ENCODE measurements at places on chromosomes 4 and X. TPM values are rescaled to one million over a fixed set of nuclear protein-coding genes. Genes with fewer than 3 reads are reported as not detected.

The SYTL5 gene
- total RNA-seq: not detected

The SSX2B gene
- total RNA-seq: not detected

The TEX13D gene
- total RNA-seq: not detected

The ARR3 gene
- total RNA-seq: not detected

DNA sequence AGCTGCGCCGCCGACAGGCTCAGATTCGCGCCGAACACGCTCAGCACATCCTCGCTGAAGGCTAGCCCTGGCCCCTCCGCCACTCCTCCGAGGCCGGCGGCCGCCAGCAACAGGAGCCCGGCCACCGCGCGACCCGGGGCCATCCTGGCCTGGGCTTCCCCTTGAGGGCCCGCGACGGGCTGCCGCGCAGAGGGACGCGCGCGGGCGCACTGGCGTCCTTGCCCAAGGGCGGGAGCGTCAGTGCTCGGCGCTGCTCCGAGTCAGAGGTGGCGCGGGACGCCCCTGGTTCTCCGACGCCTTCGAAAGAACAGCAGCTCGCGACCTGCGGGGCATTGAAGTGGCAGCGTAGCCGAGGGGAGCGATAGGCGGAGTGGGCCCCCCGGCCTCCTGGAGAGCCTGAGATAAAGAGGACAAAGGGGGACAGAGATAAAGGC is 745 bp downstream of the SLC39A8 start:
- DNase-seq: peak; percentile 87
- no peaks in the 10 kb centered on the region for H3K27me3 ChIP-seq
- peak overlapping the region; percentile 82 for H3K4me3 ChIP-seq
- no peaks in the 10 kb centered on the region for H3K36me3 ChIP-seq

- no peaks in the 10 kb centered on the region for H3K36me3 ChIP-seq
- no peak overlapping the region for H3K27ac ChIP-seq
- DNase-seq: no peak
- no peaks in the 10 kb centered on the region for H3K27me3 ChIP-seq
- peak overlapping the region; percentile 24 for H3K4me3 ChIP-seq
- H3K4me1 ChIP-seq: no peaks in the 10 kb centered on the region
Observed at GRCh38 chrX:47936224-47936939, 67.4 kb downstream of the ZNF182 start.

- no peak overlapping the region for H3K4me3 ChIP-seq
- no peaks in the 10 kb centered on the region for H3K27me3 ChIP-seq
- no peaks in the 10 kb centered on the region for H3K4me1 ChIP-seq
- H3K27ac ChIP-seq: no peak overlapping the region
- no peak for DNase-seq
Observed at GRCh38 chrX:22366166-22366702, 93.5 kb downstream of the CBLL2 start.

DNA sequence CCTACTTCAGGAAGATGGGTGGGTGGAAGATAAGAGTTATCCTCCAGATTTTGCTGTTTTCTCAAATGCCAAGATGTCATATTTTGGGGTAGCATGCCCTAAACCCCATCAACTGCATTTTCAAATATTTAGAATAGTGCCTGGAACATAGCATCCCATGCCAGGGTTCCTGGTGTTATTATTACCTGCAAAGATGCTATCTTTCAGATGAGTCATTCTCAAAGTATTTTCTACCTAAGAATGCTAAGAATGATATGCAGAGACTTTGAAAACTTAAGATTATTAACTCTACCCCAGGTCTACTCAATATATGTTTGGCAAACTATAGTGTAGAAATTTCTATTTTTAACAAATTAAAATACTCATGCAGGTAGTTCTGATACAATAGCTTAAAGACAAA is 934.3 kb upstream of the SLIT2 start:
- DNase-seq: no peak
- no peaks in the 10 kb centered on the region for H3K27me3 ChIP-seq
- no peaks in the 10 kb centered on the region for H3K4me1 ChIP-seq

DNA sequence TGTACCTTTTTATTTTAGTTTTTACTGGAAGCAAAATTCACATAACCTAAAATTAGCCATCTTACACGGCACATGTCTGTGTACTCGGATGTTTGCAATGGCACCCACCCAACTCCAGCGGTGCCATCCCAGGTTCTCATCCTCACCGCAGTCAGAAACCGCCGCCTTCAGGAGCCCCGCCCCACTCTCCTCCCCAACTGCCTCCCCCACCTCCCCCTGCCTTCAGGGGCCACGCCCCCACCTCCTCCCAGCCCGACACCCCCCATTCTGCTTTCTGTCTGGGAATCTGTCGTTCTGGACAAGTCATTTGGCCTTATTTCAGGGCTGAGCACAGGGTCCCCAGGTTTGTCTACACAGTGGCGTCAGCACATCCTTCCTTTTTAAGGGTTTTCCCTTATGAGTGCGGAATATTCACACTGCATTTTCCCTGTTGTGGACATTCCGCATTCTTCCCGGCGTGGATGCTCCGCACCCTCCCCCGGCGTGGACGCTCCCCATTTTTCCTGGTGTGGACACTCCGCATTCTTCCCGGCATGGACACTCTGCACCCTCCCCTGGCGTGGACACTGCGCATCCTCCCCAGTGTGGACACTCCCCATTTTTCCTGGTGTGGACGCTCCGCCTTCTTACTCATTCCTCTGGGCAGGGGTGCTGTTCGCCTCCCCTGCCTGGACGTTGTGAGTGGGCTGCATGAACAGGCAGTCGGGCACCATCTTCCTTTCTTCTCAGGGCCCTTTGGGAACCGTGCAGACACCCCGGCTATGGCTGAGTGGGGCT is 135.4 kb upstream of the NKX1-1 start:
- DNase-seq: no peak
- H3K4me3 ChIP-seq: no peak overlapping the region
- H3K4me1 ChIP-seq: peaks cover 25% of the 10 kb centered on the region
- H3K27me3 ChIP-seq: no peaks in the 10 kb centered on the region

- H3K27me3 ChIP-seq: no peaks in the 10 kb centered on the region
- no peaks in the 10 kb centered on the region for H3K36me3 ChIP-seq
- H3K27ac ChIP-seq: no peak overlapping the region
- DNase-seq: no peak
Observed at GRCh38 chr4:150942539-150942938, 72.5 kb downstream of the LRBA start.

- H3K4me1 ChIP-seq: peaks cover 4% of the 10 kb centered on the region
- peaks cover 11% of the 10 kb centered on the region for H3K36me3 ChIP-seq
- DNase-seq: peak; percentile 48
- H3K27ac ChIP-seq: no peak overlapping the region
Observed at GRCh38 chrX:24081661-24082154, 27.0 kb downstream of the EIF2S3 start.

DNA sequence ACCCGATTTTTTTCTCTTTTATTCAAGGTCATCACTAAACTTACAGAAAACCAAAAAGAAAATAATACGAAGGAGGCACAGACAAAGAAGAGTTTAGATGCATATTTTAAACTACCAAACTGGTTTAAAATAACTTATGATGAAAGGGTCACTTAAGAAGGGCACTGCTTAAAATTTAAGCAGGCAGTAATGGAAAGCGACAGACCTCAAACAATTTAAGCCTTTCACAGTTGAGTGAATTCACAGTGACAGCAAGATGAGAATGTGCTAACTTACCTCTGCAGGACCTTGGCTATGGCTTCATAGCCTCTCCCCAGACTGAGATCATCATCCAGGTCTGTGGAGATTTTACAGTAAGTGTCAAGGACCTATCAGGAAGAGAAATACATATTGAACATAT is 112.1 kb downstream of the TTC29 start:
- H3K27me3 ChIP-seq: no peaks in the 10 kb centered on the region
- no peak overlapping the region for H3K27ac ChIP-seq
- no peak for DNase-seq
- H3K36me3 ChIP-seq: no peaks in the 10 kb centered on the region
- no peaks in the 10 kb centered on the region for H3K4me1 ChIP-seq

DNA sequence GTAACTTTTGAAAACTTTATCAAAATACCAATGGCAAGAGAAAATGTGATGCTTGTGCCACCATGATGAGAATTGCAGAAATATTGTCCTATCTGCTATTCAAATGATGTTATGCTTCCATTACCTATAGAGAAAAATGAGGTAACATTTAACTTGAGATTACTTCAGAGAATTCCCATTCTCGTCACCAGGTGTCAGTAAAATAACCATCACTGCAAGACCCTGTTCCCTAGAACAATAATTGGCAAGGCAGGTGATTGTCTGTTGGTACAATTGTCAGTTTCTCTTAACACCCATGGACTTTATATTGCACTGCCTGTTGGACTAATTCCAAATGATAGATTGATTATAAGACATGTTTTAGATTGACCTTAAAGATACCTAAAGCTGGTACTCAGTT is 179.9 kb downstream of the GABRG1 start:
- no peaks in the 10 kb centered on the region for H3K36me3 ChIP-seq
- H3K27ac ChIP-seq: no peak overlapping the region
- no peaks in the 10 kb centered on the region for H3K27me3 ChIP-seq
- DNase-seq: no peak

DNA sequence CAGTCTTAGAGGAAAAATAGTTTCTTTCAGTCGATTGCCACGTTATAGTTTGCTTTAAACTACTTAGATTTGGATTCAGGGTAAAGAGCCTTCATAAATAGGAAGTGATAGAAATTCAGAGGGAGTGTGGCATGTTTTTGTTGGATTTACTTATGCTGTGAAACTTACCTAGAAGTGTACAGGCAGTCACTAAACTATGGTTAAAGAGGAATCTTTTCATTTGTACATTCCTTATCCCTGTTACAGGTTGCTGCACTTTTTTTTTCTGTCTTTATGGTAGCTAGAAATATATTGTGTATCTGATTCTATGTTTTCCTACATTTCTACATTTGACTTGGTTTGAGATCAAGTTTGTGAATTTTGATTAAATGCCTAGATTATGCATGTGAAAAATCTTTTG is 19.1 kb downstream of the WWC2 start:
- H3K27me3 ChIP-seq: no peaks in the 10 kb centered on the region
- H3K4me1 ChIP-seq: no peaks in the 10 kb centered on the region
- H3K27ac ChIP-seq: no peak overlapping the region
- no peak for DNase-seq

GRCh38 chr4:14726877-14727361 is 275.4 kb upstream of the CPEB2 start:
- no peaks in the 10 kb centered on the region for H3K27me3 ChIP-seq
- H3K4me1 ChIP-seq: no peaks in the 10 kb centered on the region
- no peak for DNase-seq
- H3K36me3 ChIP-seq: no peaks in the 10 kb centered on the region
